ENCODE measurements at places on chromosomes 5 and 9. TPM values are rescaled to one million over a fixed set of nuclear protein-coding genes. Genes with fewer than 3 reads are reported as not detected.

Gene FREM1
- total RNA-seq: 4.5 TPM

Gene MED27
- total RNA-seq: 18.5 TPM

Gene FOXD4L4
- not detected for total RNA-seq

Gene AMBP
- total RNA-seq: not detected

Gene CDH18
- total RNA-seq: not detected
